ENCODE measurements at places on chromosomes 7 and 10. TPM values are rescaled to one million over a fixed set of nuclear protein-coding genes. Genes with fewer than 3 reads are reported as not detected.

STEAP1 gene
- total RNA-seq, result 7.3 TPM

INTS15 gene
- 41.5 TPM for total RNA-seq

INSIG1 gene
- total RNA-seq, result 89.7 TPM

ZNF467 gene
- 3.3 TPM for total RNA-seq

DNA sequence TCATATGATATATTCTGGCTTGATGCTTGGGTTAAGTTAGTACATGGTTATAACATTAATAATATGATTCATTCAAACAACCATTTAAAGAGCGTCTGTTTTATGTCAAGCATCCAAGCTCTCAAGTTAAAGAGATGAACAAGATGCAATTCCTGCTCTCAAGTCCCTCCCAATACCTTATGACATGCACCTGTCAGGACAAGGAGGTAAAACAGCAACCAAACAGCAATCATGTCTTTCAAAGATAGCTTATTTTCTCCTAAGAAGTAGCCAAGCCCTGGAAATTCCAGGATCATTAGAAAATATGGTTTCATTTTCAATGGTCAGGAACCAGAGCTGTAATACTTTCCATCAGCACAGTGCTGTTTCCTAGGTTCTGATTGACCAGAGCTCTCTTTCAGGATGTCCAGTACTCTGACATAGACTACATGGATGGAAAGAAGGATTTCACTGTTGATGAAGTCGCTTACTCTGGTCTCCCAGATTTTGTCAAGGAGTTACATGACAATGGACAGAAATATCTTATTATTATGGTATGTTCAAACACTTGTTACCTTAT lies 29.0 kb downstream of the MGAM2 start:
- DNase-seq, result no peak

- DNase-seq, result no peak
These were observed 5.7 kb downstream of the LDB3 start for GRCh38 chr10:86673827-86674581.

- DNase-seq, result no peak
These were observed 127.2 kb upstream of the PODXL start for GRCh38 chr7:131683536-131684125.

- DNase-seq, result no peak
These were observed 97.4 kb upstream of the LRGUK start for GRCh38 chr7:134029743-134030142.

GRCh38 chr7:106223156-106223555 lies 61.6 kb downstream of the NAMPT start:
- no peak for DNase-seq

DNA sequence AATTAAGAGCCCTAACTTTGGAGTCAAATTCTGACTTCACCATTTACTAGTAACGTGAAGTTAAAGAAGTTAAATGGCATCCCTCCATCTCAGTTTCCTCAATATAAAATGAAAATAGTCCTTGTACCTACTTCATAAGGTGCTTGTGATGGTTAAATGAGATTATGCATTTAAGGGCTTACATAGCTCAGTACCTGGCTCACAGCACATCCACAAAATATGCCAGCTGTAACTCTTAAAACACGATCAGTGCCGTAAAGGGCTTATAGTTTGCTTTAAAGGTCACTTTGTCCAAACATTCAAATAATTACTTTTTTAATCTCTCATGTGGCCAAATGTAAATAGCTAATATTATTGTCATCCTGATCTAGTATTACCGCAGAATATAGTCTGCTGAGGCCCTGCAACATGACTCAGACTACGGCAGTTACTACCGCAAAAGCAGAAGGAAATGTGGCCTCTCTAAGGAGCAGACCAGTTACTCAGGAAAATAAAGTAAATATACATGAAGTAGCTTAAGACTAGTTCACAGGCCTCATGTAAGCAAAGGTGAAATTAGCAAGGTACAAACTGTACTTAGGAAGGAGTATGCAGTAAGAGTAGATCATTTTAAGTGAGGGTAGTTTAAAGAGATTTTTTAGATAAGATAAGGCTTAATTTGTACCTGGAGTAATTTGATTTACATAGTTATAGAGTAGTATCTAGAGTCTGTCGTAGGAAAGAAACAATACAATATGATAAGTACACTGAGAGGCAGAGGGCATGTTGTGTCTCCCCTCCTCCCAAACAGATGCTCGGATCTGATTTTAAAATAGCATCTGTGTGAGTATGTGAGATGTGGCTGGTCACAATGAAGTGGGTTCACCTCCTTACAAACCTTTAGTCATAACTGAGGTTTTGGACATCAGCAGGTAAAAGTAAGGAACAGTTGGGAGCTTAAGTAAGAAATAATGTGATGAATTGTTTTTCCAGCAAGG lies 13.1 kb downstream of the CASP2 start:
- DNase-seq, result no peak

GRCh38 chr7:36158321-36158605 lies 5.2 kb downstream of the EEPD1 start:
- DNase-seq, result no peak

- no peak for DNase-seq
These were observed 113.9 kb upstream of the PRR15 start for GRCh38 chr7:29449569-29450260.

GRCh38 chr10:76177936-76178335 lies 746.5 kb downstream of the LRMDA start:
- no peak for DNase-seq

DNA sequence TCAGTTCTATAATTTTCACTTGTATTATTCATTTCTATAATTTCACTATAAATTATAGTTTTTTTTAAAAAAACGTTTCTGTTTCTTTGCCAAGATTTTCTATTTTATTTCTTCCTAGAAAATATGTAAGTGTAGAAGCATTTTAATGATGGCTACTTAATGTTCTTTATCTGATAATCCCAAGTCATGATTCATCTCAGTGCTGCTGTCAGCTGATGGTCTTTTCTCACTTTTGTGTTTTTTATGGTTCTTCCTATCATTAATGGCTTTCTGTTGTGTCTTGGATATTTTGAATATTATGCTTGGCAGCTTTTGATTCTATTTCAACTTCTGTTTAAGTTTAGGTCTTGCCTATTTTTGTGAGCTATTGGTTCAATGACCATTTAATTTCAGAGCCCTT lies 268.6 kb downstream of the BAMBI start:
- DNase-seq, result no peak

DNA sequence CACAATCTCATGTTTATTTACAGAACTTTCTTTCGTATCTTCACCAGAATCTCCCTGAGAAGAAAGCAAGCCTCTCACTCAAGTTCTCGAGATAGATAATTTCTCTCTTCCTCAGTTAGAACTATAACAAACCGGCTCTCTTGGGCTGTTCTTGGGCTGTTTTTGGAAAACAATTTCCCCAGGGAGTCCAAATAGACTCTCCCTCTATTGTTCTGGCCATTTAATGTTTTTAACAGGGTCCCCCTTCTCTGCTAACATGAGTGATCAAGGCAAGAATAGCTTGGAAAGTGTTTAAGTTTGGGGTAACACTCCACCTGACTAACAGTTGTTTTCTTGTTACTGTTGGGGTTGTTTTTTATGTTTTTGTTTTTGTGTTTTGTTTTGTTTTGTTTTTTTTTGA lies 64.8 kb upstream of the UCN3 start:
- no peak for DNase-seq

- no peak for DNase-seq
These were observed 503.5 kb downstream of the KIF20B start for GRCh38 chr10:90204956-90205314.

GRCh38 chr7:53743697-53744402 lies 708.4 kb downstream of the POM121L12 start:
- no peak for DNase-seq

- DNase-seq, result no peak
These were observed 40.5 kb downstream of the CAPZA2 start for GRCh38 chr7:116902867-116903266.

- DNase-seq, result peak; percentile 69
These were observed 61.2 kb downstream of the DNAJB6 start for GRCh38 chr7:157397731-157398691.

All from testis (tissue), 5 donors.